ENCODE measurements at places on chromosomes 3 and 15. TPM values are rescaled to one million over a fixed set of nuclear protein-coding genes. Genes with fewer than 3 reads are reported as not detected.

DNA sequence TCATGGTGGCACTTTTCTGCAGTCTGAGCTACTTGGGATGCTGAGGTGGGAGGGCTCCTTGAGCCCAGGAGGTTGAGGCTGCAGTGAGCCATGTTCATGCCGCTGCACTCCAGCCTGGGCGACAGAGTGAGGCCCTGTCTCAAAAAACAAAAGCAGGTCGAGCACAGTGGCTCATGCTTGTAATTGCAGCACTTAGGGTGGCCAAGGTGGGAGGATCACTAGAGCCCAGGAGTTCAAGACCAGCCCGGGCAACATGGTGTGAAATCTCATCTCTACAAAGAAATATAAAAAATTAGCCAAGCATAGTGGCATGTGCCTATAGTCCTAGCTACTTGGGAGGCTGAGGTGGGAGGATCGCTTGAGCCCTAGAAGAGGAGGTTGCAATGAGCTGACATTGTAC is 10.0 kb downstream of the UBAP1L start:
- H3K4me3 ChIP-seq, result no peak overlapping the region
- H3K36me3 ChIP-seq, result peaks cover 21% of the 10 kb centered on the region
- no peak for DNase-seq

- no peaks in the 10 kb centered on the region for H3K36me3 ChIP-seq
- no peak for DNase-seq
- H3K4me3 ChIP-seq, result no peak overlapping the region
- no peaks in the 10 kb centered on the region for H3K4me1 ChIP-seq
Measured at GRCh38 chr3:119187266-119187665, 13.9 kb downstream of the UPK1B start.

Gene GOLGA8S
- total RNA-seq, result not detected

DNA sequence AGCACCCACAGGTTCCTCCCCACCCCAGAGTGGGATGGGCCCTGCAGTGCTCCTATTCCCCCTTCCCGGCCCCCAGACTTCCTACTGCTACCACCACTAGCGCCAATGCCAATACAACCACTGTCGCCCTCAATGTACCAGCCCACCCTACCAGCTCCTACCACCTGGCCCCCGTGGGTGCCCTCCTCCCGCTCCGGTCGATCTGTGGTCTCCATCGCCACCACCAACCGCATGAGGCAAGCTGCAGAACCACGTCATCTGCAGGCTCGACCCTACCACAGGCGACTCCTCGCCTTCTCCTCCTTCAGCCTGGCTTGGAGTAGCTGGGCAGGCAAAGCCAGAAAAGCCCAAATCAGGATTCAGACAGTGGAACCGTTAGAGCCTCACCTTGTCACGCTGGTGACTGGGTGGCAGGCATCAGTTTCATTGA is 179.3 kb downstream of the POTEB3 start:
- no peaks in the 10 kb centered on the region for H3K27me3 ChIP-seq
- DNase-seq, result no peak
- H3K4me1 ChIP-seq, result no peaks in the 10 kb centered on the region
- H3K36me3 ChIP-seq, result no peaks in the 10 kb centered on the region

Gene ONECUT1
- not detected for total RNA-seq

DNA sequence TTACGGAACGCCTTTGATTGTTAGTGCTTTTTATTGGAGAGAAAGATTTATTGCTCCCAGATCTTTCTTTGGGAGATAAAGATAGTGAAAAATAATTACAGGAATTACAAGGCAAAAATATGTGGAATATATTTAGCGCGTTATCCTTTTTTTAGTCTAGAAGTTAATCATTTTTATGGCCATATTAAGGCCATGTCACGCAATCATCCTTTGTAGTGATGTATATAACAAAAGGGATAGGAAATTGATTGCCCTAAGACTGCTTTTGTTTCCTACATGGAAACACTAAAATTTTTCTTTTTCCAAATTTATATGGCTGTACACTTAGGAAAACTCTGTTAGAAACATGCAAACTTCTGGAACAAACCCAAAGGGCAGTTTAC is 1.5 kb downstream of the TRPC1 start:
- H3K27ac ChIP-seq, result no peak overlapping the region
- peak overlapping the region; percentile 82 for H3K4me3 ChIP-seq
- DNase-seq, result no peak
- peaks cover 9% of the 10 kb centered on the region for H3K4me1 ChIP-seq

GRCh38 chr15:35979608-35980007 is 433.6 kb upstream of the DPH6 start:
- DNase-seq, result no peak
- no peak overlapping the region for H3K27ac ChIP-seq
- H3K4me1 ChIP-seq, result no peaks in the 10 kb centered on the region
- H3K4me3 ChIP-seq, result no peak overlapping the region
- no peaks in the 10 kb centered on the region for H3K27me3 ChIP-seq

Data from stomach (tissue), 19 donors.